ENCODE measurements at places on chromosomes 13 and 19. TPM values are rescaled to one million over a fixed set of nuclear protein-coding genes. Genes with fewer than 3 reads are reported as not detected.
A peak's percentile ranks its signal among the peaks of the same experiment; 100 is the strongest.

GRCh38 chr19:45249261-45250033 is 1.6 kb upstream of the MARK4 start:
- DNase-seq = no peak
- peaks cover 12% of the 10 kb centered on the region for H3K27me3 ChIP-seq

- peaks cover 7% of the 10 kb centered on the region for H3K27me3 ChIP-seq
Measured at GRCh38 chr13:99419591-99420243, 81.6 kb upstream of the TM9SF2 start.

GRCh38 chr19:17953316-17953801 is 13.5 kb upstream of the KCNN1 start:
- H3K4me1 ChIP-seq = peaks cover 15% of the 10 kb centered on the region
- peak overlapping the region; percentile 33 for H3K4me3 ChIP-seq
- H3K27me3 ChIP-seq = peaks cover 20% of the 10 kb centered on the region
- no peak for DNase-seq

GRCh38 chr13:24713022-24713421 is 32.8 kb downstream of the ATP12A start:
- H3K4me3 ChIP-seq = no peak overlapping the region
- no peak for DNase-seq
- H3K27me3 ChIP-seq = peaks cover 7% of the 10 kb centered on the region
- H3K4me1 ChIP-seq = peaks cover 10% of the 10 kb centered on the region

- H3K27me3 ChIP-seq = no peaks in the 10 kb centered on the region
- no peaks in the 10 kb centered on the region for H3K4me1 ChIP-seq
Measured at GRCh38 chr13:93552596-93552995, 326.0 kb downstream of the GPC6 start.

DNA sequence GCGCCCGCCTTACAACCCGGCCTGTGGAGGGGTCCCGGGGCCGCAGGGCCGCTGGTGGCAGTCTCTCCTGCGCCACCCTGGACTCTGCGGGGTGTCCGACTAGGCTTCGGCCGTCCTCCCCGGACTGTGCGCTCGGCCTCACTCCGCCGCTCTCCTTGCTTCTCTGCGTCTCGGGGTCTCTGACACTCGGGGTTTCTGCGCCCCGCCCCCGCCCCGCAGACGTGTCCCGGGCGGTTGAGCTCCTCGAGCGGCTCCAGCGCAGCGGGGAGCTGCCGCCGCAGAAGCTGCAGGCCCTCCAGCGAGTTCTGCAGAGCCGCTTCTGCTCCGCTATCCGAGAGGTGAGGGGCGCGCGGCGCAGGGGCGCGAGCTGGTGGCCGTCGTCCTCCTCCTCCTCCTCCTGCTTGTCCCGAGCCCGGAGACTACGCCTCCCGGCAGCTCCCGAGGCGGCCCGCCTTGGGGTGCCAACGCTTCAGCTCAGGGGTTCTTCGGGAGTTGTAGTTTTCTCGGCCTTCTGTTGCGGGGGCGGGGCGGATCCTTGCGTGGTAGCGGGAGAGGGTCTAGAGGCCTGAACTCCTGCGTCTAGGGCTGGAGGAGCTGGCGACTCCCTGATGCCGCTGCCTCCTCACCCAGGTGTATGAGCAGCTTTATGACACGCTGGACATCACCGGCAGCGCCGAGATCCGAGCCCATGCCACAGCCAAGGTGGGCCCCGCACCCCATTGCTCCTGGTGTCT is 627 bp downstream of the LIN7B start:
- no peak overlapping the region for H3K27ac ChIP-seq
- peak overlapping the region; percentile 93 for H3K4me3 ChIP-seq
- DNase-seq = peak; percentile 56
- peaks cover 13% of the 10 kb centered on the region for H3K4me1 ChIP-seq

DNA sequence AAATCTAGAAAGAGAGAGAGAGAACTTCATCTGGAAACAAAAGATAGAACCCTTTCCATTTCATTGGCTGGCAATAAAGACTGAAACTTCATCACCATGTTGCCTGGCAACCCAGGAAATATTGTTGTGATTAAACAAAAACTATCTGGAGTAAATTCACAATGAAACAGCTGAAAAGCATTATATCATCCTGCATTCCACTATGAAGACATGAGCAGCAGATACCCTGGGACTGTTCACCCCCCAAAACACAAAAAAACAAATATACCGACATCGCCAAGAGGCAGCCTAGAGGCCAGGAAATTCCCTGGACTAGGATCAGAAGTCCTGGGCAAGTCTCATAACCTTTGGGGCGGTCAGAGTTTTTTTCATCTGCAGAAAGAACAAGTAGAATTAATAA is 158.3 kb downstream of the FOXO1 start:
- H3K36me3 ChIP-seq = peaks cover 4% of the 10 kb centered on the region
- DNase-seq = no peak
- no peak overlapping the region for H3K4me3 ChIP-seq
- no peak overlapping the region for H3K27ac ChIP-seq
- peaks cover 1% of the 10 kb centered on the region for H3K27me3 ChIP-seq

DNA sequence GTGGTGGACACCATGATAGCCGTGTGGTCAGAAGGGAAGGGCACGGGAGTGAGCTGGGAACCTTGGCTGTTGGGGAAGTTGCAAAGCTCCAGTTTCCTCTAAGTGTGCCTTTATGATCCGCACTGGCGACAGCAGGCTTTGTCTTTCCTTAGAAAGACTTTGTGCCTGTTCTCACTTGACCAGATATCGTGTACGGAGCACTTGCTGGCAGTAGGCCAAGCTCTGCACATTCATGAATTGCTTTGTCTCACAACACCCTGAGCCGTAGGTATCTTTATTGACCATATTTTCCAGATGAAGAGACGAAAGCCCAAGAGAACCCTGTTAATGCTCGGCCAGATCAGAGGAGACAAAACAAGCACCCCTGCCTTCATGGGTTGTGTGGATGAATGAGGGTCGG is 15.1 kb downstream of the CUL4A start:
- H3K4me3 ChIP-seq = no peak overlapping the region
- H3K27me3 ChIP-seq = peaks cover 11% of the 10 kb centered on the region
- peak overlapping the region; percentile 68 for H3K27ac ChIP-seq

DNA sequence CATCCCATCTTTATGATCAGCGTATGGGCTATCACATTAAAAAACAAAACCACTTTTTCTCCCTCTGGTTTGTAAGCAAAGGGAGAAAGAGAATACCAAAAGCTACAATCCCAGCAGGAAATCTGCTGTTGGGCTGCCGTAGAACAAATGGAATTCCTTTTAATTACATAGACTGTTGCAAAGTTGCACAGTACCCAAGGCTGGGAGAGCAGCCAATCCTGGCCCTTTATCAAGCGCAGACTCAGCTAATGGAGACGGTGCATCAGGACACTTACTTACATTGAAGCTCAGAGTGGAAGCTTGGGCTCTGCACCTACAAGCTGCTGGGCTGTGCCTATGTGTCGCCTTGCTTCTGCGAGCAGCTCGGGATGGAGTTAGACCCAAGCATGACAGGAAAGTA is 15.2 kb downstream of the CCNA1 start:
- no peak for DNase-seq
- H3K4me1 ChIP-seq = no peaks in the 10 kb centered on the region
- H3K36me3 ChIP-seq = no peaks in the 10 kb centered on the region
- no peak overlapping the region for H3K27ac ChIP-seq
- peaks cover 4% of the 10 kb centered on the region for H3K27me3 ChIP-seq
- no peak overlapping the region for H3K4me3 ChIP-seq

GRCh38 chr19:50739914-50740426 is 16.8 kb downstream of the CLEC11A start:
- H3K27ac ChIP-seq = no peak overlapping the region
- peaks cover 13% of the 10 kb centered on the region for H3K36me3 ChIP-seq
- no peaks in the 10 kb centered on the region for H3K4me1 ChIP-seq
- peaks cover 7% of the 10 kb centered on the region for H3K27me3 ChIP-seq
- DNase-seq = no peak
- no peak overlapping the region for H3K4me3 ChIP-seq

DNA sequence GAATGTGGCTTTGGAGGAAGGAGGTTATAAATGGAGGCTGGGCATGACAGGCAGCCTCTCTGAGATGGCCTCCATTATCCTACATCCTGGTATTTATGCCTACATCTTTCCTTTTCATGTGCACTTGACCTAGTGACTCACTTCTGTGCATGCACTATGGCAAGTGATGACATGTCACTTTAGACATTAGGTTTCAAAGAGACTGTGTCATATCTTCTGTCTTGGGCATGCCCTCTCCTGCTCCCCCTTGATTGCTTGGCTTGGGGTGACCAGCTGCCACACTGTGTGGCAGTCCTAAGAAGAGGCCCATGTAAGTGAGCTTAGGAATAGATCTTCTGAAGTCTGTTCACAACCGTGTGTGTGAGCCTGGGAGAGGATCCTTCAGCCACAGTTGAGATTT is 472.8 kb downstream of the FGF9 start:
- no peaks in the 10 kb centered on the region for H3K4me1 ChIP-seq
- H3K27me3 ChIP-seq = no peaks in the 10 kb centered on the region
- H3K36me3 ChIP-seq = no peaks in the 10 kb centered on the region
- DNase-seq = no peak
- H3K27ac ChIP-seq = no peak overlapping the region
- no peak overlapping the region for H3K4me3 ChIP-seq

GRCh38 chr19:35380450-35381124 is 9.7 kb downstream of the GPR42 start:
- H3K4me3 ChIP-seq = no peak overlapping the region
- H3K4me1 ChIP-seq = no peaks in the 10 kb centered on the region
- no peak for DNase-seq
- no peaks in the 10 kb centered on the region for H3K36me3 ChIP-seq

GRCh38 chr19:54431255-54431838 is 16.1 kb downstream of the TTYH1 start:
- H3K36me3 ChIP-seq = no peaks in the 10 kb centered on the region
- no peak overlapping the region for H3K4me3 ChIP-seq
- no peak overlapping the region for H3K27ac ChIP-seq
- peaks cover 8% of the 10 kb centered on the region for H3K27me3 ChIP-seq

- H3K27me3 ChIP-seq = no peaks in the 10 kb centered on the region
- no peak overlapping the region for H3K27ac ChIP-seq
- DNase-seq = no peak
- H3K4me1 ChIP-seq = peaks cover 2% of the 10 kb centered on the region
- no peak overlapping the region for H3K4me3 ChIP-seq
Measured at GRCh38 chr13:27018882-27019281, 152.7 kb downstream of the USP12 start.

DNA sequence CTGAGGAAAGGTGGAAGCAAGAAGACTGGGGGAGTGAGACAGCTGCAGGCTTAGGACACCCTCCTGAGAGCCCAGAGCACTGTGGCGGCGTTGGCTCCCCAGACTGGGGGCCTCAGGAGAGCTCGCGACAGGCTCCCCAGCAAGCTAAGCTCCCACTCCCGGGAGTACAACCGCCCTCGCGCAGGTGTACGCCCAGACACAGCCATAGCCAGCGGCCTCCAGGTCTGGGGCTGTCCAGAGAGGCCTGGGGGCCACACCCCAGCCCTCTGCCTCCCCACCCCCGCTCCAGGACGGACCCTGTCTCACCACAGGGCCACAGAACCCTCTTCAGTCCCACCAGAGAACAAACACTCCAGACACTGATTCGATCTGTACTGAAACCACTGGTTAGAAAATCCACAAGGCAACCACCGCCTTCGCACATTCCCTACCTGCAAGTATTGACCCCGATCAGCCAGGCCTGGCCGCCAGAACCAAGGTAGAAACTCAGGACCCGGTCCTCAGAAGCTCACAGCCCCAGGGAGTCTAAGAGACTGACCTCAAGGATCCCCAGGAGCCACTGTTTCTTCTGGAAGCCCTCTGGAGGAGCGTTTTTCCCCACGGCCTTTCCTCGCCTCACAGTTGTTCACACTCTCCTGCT is 16.3 kb downstream of the ZIC5 start:
- peak overlapping the region; percentile 80 for H3K4me3 ChIP-seq
- no peaks in the 10 kb centered on the region for H3K36me3 ChIP-seq
- H3K27ac ChIP-seq = no peak overlapping the region
- H3K27me3 ChIP-seq = peaks cover 25% of the 10 kb centered on the region
- DNase-seq = peak; percentile 8

DNA sequence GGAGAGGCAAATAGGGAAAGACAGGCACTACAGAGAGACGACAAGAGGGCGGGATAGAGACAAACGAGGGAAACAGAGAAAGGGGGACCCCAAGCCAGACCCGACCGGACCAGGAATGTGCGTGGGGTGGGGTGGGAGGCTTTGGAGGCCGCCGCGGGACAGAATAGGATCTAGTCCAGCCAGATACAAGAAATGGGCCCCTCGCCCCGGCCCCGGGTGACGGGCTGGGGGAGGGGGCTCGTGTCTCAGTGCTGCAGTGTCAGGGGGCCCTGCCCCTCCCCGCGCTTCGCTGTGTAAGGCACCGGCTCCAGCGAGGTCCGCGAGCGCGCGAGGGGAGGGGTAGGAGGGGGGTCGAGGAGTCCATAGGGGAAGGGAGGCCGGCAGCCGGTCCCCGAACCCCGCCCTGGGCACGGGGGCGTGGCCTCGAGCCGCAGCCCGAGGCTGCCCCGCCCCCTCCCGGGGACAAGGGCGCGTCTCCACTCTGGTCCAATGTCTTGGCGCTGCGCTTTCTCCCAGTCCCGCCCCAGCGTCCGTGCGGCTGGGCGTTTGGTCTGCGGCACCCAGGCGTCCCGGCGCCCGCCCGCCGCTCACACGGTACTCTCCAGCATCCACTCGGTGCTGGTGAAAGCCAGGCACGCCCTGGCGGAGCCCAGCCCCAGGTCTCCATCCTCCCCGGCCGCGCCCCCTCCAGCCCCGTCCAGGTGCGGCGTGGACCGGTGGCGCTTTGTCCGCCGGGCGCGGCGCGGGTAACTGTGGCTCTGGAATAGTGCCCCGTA is 11.0 kb downstream of the IFNL1 start:
- no peak for DNase-seq
- peaks cover 20% of the 10 kb centered on the region for H3K27me3 ChIP-seq
- H3K27ac ChIP-seq = no peak overlapping the region

DNA sequence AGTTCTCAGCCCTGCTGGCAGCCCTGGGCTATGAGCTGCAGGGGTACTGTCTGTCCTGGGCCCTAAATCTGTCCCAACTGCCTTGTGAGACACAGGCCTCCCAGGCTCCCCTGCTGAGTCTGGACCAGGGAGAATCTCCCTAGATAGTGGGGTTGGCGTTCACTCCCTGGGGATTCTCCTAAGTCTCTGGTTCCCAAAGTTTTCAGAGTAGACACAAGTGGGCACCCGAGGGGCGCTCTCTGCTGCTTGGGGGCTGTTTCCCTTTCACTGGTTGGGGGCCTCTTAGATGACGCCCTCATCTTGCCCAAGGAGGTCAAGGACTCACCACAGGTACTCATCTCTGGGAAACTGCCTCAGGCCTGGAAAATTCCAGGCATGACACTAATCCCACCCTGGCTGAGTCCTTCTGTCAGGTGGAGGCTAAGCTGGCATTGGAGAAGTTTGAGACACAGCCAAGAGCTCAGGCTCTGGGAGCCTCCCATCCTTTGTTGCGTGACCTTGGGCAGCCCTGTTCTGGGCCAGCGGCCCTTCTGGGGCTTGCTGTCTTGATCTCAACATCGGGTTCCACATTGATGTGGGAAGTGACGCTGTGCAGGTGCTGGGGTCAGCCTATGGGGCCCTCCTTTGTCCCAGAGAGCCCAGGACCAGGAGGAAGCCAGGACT is 3.9 kb downstream of the RPL18A start:
- peaks cover 20% of the 10 kb centered on the region for H3K4me1 ChIP-seq
- DNase-seq = no peak
- H3K36me3 ChIP-seq = peaks cover 31% of the 10 kb centered on the region
- H3K27me3 ChIP-seq = peaks cover 10% of the 10 kb centered on the region

GRCh38 chr13:95160112-95160906 is 140.9 kb downstream of the ABCC4 start:
- DNase-seq = no peak
- H3K4me1 ChIP-seq = peaks cover 8% of the 10 kb centered on the region
- peaks cover 6% of the 10 kb centered on the region for H3K36me3 ChIP-seq
- H3K27ac ChIP-seq = no peak overlapping the region

Gene CCDC70
- total RNA-seq = not detected

Gene SERPINE3
- total RNA-seq = not detected

Gene FXYD1
- not detected for total RNA-seq

Gene CNN1
- total RNA-seq = 1.5 TPM

Gene TMEM238
- 0.64 TPM for total RNA-seq

Gene ZNF431
- total RNA-seq = 20.1 TPM

Gene PALM3
- 0.90 TPM for total RNA-seq

Gene PDX1
- total RNA-seq = 0.59 TPM

Gene MAP2K2
- total RNA-seq = 153 TPM

Measured in endothelial cell (in vitro differentiated cells).